ENCODE measurements at places on chromosomes 5 and 9.

DNA sequence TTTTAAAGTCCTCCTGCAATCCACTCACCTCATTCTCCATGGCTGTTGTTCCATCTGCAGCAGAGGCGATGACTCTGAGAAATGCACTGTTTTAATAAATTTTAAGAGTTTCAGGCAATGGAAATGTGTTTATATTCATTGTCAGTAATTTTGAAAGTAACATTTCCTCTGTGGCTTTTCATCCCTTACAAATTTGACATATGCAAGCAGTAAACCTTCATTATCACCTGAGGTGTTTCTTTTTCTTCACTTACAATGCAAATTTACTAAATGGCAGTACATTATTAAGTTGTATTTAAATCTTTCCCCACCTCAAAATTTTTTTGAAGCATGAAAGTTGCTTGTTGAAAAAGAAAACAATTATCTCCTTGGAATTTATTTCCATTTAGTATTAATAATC is 136.9 kb downstream of the DIRAS2 start:
- no peak for DNase-seq

GRCh38 chr5:143135832-143136551 is 267.5 kb downstream of the NR3C1 start:
- no peak for DNase-seq

GRCh38 chr5:61018062-61018461 is 73.1 kb downstream of the NDUFAF2 start:
- no peak for DNase-seq

- peak; percentile 14 for DNase-seq
These were observed 82.6 kb downstream of the GALNT10 start for GRCh38 chr5:154273028-154273617.

- no peak for DNase-seq
These were observed 202.9 kb upstream of the PANK3 start for GRCh38 chr5:168781941-168782571.

DNA sequence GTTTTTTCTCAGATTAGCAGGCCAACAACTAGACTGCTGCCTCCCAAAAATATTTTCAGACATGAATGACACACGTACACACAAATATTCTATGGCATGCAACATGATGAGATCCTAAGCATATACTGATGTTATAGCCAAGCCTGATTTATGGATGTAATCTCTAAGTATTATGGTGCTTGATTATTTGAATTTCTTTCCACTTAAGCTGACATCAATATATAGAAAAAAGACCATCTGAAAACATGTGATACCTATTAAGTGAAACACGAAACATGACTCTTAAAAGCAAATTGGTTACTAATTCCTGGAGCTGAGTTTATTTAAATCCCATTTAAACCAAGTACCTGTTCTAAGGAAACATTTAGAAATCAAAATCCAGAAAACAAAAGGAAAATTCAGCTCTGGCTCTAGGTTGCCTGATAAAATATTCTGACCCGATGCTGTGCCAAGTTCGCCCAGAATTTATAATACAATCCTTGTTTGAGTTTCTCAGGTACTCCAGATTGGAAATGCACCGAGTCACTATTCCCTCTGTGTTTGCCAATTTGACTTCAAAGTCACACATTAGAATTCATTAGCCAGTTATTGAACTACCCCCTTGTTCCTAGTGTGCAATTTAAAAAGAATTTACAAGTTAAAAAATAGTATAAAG is 548.6 kb downstream of the CSNK1G3 start:
- DNase-seq = no peak

DNA sequence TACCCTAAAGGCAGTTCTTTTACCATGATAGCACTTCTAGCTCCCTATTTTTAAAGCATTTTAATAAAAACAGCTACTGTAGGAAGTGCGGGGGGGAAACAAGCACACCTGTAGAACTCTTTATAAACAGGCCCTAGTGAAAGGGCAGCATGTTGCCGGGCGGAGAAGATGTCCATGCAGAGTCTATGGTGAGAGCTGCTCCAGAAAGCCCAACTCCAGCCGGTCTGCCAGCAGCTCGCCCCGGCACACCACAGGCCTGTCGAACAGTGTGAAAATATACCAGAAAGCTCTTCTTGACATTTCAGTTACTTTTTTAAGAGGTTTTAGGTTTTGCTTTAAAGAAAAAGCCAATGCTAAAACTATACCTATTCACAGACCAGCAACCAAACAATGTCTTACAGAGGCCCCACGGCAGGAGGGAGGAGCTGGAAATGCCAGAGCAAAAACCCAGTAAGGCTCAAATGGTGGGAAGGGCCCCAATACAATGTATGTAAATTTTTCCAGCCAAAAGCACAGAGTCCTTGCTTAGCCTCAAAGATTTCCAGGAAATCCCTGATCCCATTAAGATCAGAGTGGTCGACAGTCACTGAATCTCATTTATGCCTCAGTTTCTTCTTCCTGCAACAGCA is 121.2 kb downstream of the SAXO1 start:
- DNase-seq = no peak

All from CD4-positive, alpha-beta T cell treated with Interleukin-6 at 100 ng/mL for 8 hours (primary cell).